ENCODE measurements at places on chromosomes 5 and 9.

- DNase-seq, result no peak
Observed at GRCh38 chr9:354453-354852, 139.8 kb downstream of the DOCK8 start.

DNA sequence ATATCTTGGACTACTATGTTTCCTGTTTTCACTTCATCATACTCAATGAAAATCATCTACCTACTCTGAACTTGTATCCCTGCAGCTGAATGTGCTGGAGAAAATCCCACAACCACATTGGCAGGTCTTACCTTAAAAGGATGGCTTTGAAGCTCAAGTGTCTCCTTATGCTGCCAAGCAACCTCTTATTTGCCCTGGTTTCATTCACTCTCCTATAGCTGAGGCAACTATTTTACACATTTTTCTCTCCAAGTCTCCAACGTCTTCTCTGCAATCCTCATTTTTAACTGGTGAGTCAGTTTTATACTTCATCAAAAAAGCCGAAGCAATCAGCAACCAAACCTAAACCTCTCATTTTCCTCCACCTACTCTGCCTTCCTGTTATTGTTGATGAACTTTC, 49.7 kb downstream of the POU4F3 start:
- no peak for DNase-seq

DNA sequence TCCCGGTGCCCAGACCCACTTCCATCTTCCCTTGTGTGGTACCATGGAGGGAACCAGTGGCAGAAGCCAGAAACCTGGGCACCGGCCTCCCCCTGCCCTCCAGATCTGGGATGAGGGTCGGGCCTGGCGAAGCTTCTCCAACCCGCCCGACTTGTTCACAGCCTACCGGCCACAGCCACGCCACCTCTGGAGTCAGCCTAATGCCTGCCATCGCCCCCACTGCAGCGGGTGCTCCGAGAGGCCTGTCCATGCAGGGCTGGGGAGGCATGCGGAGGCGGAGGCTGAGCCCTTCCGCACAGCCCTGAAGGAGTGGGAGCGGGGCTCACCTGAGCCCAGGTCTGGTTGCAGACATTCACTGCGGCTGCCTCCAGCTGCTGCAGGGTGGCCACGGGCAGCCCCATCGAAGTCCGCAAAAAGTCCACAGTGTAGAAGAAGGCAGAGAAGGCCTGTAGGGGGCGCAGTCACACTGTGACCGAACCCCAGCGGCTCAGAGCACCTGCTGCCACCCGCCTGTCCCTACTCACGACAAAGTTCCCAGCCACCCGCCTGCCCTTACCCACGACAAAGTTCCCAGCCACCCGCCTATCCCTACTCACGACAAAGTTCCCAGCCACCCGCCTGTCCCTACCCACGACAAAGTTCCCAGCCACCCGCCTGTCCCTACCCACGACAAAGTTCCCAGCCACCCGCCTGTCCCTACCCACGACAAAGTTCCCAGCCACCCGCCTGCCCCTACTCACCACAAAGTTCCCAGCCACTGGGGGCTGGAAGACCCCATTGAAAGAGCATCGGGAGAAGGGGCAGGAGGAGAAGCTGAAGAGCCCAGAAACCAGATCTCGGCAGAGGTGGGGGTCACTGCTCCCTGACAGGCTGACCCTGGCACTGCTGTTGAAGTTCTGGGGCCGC, 3.8 kb upstream of the NPDC1 start:
- peak; percentile 74 for DNase-seq

GRCh38 chr5:178547052-178547666, 43.0 kb downstream of the COL23A1 start:
- no peak for DNase-seq

GRCh38 chr9:135347461-135347860, 132.1 kb upstream of the PPP1R26 start:
- no peak for DNase-seq

DNA sequence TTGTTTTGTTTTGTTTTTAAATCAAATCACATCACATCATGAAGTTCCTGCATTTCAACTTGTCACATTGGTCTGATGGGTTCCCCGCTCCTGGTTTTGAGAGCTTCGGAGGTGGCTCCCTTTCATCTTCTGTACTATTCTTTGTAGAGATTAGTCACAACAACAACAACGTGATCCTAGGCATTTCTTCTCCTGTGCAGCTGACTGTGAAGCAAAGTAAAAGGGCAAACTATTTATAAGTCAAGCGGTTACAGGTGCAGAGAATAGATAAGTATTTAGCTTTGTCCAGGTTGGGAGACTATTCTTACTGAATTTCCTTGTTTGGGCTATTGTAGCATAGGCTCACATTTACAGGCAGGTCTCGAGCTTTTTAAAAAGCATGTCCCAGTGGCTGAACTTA, 197.7 kb upstream of the CDKN2B start:
- DNase-seq, result no peak

DNA sequence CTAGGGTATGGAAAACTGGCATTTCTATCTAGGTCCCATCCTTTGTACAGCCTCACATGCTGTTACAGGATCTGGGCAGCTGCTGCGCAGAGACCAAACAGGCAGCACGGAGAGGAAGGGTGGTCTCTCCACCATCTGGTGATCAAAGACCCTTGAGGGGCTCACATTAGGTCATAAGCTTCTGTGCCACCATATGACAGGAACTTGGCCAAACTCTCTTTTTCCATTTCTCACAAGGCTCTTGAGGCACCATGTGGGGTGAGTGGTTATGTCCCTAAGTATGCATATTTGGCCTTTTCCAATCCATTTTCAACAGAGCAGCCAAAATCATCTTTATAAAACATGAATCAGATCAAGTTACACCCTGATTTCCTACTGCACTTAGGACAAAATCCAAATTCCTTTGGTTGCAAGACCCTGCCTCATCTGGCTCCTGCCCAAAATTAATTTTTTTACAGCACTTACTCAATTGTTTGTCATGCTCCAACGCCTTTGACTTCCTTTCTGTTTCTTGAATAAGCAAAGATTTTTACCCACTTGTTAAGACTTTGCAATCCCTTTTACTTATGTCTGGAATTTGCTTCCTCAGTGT, 730.0 kb downstream of the MAT2B start:
- DNase-seq, result no peak

GRCh38 chr5:149174847-149175234, 33.5 kb downstream of the ABLIM3 start:
- DNase-seq, result no peak

DNA sequence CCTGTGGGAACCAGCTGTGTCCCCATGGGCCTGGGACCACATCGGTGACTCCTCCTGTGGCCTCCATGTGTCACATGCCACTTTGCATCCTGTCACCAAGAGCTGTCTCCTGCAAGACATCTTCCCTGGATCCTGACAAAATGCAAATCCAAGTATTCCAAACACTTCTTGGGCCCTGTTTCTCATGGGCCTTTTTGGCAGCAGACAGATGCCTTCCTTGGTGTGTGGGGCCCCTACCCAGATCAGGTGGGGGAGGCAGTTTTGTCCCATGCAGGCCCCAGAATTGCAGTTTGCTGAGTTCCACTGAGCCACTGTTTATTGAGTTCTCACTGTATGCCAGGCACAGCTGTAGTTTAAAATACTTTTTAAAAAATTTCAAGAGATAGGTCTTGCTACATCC, 62.5 kb upstream of the GABRP start:
- no peak for DNase-seq

- no peak for DNase-seq
Observed at GRCh38 chr9:94675008-94675881, 35.9 kb upstream of the FBP1 start.

DNA sequence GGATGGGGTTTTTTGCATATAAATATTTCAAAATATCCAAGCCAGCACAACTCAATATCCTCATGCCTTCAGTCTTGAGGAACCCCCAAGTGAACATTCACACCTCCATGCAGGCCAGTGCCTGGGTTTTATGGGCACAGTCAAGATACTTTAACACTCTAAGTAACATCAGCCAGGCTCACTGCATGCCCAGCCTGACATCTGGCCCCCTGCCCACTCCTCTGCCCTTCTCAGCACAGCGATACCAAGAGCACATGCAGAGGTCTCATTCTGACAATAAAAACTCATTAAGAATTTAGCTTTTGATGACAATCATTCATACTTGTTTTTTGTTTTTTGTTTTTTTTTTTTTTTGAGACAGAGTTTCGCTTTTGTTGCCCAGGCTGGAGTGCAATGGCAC, 250.0 kb downstream of the CWC27 start:
- no peak for DNase-seq

GRCh38 chr9:73149371-73150067, 2.1 kb upstream of the ANXA1 start:
- DNase-seq, result peak; percentile 46

DNA sequence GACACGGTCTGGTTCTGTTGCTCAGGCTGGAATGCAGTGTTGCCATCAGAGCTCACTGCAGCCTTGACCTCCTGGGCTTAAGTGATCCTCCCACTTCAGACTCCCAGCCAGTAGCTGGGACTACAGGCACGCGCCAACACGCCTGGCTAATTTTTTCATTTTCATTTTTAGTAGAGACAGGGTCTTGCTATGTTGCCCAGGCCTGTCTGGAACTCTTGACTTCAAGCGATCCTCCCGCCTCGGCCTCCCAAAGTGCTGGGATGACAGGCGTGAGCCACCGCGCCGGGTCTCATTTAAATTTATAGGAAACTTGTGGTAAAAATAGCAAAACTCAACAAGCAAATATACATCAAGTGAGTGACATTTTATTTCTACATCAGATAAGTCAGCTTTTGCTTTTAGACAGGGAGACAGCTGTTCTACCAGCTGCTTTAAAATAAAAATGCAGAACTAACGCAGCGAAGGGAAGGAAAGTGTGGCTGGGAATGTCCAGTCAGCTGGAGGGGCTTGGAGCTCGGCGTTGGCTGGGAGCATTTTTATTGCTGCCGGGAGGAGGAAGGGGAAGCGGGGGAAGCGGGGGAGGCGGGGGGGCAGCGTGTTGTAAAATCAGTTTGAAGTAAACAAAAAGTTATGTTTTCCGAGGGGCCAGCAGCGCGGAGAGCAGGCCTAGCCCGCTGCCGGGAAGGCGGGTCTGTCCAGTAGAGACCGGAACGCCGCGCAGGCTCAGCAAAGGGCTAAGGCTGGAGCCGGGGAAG, 707 bp upstream of the ZFYVE16 start:
- DNase-seq, result no peak

DNA sequence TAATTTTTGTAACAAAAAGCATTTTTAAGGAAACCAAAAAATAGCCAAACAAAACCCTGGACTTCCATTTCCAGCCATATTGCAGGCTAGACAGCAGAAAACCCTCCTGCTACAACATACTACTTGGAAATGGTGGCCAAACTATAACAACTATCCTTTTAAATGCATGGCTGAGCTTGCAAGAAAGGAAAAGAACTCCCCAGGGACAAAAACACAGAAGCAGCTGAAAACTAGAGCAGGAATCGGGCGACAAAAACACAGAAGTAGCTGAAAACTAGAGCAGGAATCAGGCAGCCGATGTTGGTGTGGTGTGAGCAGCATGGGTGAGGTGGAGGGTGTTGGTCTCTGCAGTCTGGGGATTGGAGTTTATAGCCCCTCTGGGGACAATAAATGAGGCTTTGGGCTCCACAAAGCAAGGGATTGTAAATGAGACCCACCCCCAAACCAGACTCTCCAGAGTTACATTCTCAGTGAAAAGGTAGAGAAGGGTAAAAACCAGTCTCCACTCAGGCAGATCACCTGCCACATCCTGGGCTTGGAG, 95.2 kb downstream of the C9orf50 start:
- no peak for DNase-seq

- DNase-seq, result no peak
Observed at GRCh38 chr9:34179213-34180136, 632 bp downstream of the UBAP1 start.
